Mucosa of descending colon (tissue), 3 donors: ENCODE measurements at places on chromosomes 16 and 17. TPM values are rescaled to one million over a fixed set of nuclear protein-coding genes. Genes with fewer than 3 reads are reported as not detected.

GRCh38 chr17:80769516-80769915 is 222.1 kb upstream of the CHMP6 start:
- no peak for DNase-seq

GRCh38 chr17:77834170-77835115 is 124.1 kb upstream of the TNRC6C start:
- peak; percentile 80 for DNase-seq

GRCh38 chr16:2209258-2210008 is 1.2 kb downstream of the BRICD5 start:
- DNase-seq = no peak

DNA sequence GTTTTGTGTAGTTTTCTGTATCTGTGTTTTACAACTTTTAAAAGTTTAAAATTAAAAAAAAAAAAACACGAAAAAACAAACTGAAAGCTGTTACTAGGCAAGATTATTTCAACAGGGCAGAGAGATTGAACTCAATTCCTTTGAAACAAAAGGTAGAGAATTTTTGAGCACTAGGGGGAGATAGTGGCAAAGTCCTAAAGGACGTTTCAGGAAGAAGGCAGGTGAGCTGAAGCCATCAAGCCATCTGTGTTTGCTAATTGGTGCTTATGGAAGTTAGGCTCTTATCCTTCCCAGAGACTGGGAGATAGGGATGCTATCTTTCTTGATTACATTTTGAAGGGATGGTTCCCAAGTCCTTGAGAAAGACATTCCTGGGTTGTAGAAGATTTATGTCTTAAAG is 70.6 kb upstream of the CLEC3A start:
- DNase-seq = no peak

DNA sequence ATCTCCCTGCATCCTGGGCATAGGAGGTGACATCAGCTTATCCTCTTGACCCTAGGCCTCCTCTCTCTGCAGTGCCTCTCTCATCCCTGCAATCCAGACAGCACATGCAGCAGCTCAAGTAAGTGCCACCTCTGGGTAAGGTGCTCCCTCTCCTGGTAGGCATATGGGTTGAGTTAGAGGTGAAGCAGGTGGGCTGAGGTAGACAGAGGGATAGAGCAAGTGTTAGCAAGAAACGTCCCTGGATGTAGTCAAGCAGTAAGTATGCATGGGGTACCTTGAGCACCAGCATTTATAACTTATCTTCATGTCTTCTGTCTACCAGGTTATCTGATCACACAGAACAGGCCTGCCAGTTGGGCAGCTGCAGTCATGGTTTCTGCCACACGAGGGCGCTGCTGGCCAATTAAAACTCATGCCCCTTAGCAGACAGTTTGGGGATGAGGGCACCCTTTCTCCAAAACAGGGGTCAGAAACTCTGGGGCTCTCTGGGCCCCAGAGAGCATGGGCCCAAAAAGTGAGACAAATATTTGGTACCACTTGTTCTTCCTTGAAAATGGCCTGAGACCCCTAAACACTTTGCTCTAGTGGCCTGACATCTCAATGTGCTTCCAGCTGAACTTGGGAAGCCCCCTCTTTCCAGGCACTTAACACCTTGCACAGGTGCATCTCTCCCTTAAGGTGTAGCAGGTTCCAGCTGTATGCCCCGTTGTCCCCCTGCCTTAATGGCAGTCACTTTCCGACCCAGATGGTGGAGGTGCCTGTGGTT is 59.8 kb downstream of the NEUROD2 start:
- DNase-seq = peak; percentile 87

TRIM37 gene
- 11.4 TPM for total RNA-seq

ABCC12 gene
- not detected for total RNA-seq
